Stromal cell of bone marrow (primary cell): ENCODE measurements at places on chromosomes 1 and 21.

GRCh38 chr1:220894025-220894923 is 15.0 kb downstream of the HLX start:
- no peak for DNase-seq

- DNase-seq = no peak
Observed at GRCh38 chr1:154208677-154209388, 2.7 kb upstream of the CFAP141 start.

GRCh38 chr1:221487781-221488524 is 253.9 kb downstream of the DUSP10 start:
- DNase-seq = no peak

DNA sequence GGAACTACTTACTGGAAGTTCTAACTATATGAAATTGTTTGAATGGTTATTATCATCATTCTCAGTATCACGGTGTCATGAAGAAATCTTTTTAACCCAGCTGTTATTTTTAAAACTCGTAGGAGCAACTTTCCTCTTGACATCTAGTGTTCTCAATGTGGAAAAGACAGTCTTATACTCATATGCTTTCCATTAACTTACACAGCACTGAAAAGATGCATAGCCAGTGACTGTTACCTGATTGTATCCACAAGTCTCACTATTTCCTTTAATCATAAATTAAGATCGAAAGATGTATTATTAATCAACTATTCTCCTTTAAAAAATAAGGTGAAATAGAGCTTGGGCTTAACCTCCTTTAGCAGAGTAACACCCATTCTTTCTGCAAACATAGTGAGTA is 59.7 kb upstream of the TNFSF4 start:
- no peak for DNase-seq

GRCh38 chr1:229942501-229942900 is 124.5 kb upstream of the GALNT2 start:
- DNase-seq = no peak

- DNase-seq = no peak
Observed at GRCh38 chr1:165858364-165858823, 31.0 kb downstream of the UCK2 start.

DNA sequence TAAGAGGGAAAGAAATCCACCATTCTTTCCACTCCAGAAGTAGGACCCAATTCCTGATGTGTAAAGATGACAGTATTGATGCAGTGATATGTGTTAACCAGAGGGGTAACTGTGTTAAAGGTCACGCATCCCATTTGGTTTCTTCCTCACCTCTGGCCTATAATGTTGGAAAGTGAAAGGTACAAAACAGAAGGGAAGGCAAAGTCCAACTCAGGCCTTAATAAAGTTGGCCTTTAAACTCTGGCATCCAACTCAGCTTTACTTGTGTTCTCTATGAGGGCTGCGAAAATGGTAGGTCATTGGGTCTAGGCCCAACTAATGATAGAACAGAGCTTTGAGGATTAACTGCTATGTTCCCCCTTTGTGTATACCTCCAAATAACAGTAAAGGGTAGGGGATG is 17.9 kb downstream of the CYP2J2 start:
- no peak for DNase-seq

DNA sequence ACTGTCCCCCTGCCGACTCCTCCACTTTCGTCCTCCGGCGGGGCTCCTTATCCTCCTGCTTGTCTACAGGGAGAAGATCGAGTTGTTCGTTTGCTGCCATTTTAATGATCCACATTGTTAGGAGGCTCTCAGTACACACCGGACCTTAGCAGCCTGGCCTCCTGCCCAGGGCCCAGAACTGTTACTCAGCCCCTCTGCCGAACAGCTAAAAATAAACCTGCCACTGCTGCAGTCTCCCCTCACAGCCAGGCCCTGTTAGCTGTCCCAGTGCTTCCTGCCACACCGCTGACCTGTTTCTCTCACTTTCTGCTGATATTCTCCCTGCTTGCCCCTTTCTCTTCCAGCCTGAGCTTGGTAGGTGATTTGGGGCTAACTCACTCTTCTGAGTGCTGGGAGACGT is 8.3 kb downstream of the MAPKAPK2 start:
- DNase-seq = peak; percentile 59

DNA sequence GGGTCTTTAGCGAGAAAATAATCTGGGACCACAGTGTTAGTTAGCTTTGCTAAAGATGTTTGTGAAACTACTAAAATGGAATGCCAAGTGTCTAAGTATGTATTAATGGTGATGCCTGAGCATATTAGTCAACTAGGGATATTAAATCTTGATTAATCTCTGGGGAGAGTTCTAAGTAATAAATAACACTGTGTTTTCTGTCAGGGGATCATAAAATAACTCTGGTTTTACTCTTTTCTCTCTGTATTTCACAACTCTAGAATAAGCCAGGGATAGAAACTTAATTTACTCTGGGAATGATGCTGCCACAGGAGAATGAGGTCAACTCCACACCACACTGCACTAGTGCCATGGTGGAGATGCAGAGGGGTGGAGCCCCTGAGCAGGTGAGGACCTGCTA is 399.2 kb downstream of the PTBP2 start:
- DNase-seq = no peak

DNA sequence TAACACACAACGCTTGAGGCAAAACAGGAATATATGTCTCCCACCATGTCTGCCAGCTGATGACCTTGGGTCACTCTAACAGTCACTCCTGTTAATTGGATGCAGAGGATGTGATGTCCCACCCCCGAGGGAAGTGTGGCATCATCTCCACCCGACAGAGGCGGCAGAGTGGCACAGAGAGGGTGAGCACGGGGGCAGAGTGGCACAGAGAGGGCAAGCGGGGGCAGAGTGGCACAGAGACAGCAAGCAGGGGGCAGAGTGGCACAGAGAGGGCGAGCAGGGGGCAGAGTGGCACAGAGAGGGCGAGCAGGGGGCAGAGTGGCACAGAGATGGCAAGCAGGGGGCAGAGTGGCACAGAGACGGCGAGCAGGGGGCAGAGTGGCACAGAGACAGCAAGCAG is 44.3 kb downstream of the DISP3 start:
- DNase-seq = no peak

- no peak for DNase-seq
Observed at GRCh38 chr1:235763962-235764361, 102.7 kb downstream of the LYST start.

- no peak for DNase-seq
Observed at GRCh38 chr1:58997637-58998036, 213.8 kb upstream of the JUN start.

DNA sequence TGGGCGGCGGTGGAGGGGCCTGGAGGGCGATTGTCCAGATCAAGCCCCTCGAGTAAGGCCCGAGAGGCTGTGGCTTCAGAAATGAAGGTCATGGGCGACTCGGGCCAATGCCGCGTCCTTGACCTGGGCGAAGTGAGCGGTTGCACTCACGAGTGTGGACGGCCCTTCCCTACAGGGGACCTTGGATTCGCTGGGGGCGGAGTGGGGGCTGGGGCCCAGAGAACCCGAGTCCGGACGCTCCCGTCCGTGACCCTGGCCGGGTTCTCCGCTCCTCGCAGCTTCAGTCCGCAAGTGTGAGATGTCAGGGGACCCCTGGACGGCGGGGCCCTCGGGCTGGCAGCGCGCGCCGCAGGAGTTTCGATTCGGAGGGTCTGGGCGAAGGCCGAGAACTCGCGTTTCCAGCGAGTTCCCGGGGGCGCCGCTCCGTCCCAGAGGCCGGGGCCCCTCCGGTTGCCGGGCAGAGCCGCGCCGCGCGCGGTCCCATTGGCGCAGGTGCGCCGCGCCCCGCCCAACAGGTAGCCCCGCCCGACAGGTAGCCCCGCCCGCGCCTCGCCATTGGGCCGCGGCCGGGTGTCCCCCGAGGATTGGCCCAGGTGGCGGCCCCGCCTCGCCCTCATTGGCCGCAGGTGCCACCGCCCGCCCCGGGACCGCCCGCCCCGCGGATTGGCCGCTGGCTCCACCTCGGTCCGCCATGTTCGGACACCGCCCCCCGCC is at the start of gene PRKCZ:
PRKCZ (plus strand) TSS at position 694 of the 714 bp plus-strand sequence. CDS start 220 bp downstream, outside the sequence.
- DNase-seq = no peak

DNA sequence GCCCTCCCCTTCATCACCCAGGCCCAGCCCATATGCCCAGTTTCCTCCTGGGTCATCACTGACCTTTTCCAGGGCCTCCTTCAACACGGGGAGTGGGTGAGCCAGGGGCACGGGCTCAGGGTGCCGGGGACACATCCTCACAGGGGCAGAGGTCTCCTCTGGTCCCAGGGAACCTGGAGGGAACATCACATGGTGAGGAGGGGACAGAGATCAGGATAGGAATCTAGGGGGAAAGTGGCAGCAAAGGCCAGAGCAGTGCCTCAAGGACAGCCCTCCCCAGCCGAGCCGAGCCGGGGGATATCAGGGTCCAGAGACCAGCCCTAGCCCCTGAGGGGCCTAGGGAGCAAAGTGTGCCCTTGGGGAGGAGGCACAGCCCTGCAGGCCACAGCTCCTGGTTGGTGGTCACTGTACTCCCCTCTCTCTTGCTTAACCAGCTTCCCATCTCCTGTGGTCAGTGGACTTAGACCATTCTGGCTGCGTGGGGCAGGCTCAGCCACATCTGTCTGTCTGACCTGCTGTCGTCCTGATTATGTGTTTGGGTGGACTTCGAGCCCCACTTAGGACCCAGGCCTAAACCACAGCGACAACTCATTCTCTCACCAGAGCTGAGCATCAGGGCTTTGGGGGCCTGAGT is 9.5 kb downstream of the LACTBL1 start:
- no peak for DNase-seq

- peak; percentile 97 for DNase-seq
Observed at GRCh38 chr1:156126043-156126629, 11.6 kb downstream of the LMNA start.

GRCh38 chr1:45499415-45499769 is 481 bp downstream of the CCDC163 start:
- no peak for DNase-seq

DNA sequence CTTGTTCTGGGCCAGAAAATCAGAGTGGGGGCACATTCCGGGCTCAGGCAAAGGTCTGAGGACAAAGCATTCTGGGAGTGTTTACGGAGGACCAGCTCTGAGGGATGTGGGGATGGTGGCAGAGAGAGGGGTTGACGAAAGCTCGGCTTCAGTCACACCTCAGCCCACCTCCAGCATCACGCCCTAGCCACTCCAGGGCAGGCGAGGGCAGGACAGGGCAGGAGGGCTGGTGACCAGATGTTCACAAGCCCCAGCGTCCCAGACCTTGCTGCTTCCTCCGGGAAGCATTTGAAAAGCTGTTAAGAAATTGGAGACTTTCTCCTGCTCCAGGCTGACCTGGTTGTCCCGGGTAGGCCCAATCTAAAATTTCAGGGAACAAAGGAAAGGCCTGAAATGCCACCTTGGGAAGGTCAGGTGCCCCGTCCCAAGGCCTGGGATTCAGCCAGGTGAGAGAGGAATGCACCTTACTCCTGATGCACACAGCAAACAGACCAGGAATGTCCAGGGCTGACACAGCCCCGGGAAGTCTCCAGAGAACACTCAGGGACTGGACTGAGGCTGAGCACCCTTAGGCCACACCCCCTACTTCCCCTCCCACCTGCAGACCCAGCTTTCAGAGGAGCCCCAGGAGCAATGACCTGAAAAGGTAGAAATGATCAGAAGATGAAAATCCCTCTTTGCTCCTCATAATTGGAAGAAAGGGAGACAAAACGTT is 71.9 kb upstream of the KLHDC7A start:
- no peak for DNase-seq

DNA sequence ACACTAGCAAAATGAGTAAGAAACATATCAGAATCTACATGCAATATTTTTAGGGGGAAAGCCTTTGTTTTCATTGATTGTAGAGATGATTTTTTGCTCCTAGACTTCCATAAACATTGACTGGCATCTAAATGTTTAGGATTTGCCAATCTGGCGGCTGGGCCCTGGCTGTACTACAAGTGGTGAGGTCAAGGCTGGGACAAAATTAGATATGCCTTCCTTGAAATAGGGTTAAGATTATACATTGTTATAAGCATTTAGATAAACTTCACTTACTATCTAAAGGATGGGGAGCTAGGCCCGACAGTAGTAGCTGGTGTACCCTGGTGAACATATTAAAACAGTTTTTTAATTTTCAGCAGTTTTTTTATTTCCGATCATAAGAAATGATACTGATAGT is 5.2 kb downstream of the NFIA start:
- DNase-seq = no peak

DNA sequence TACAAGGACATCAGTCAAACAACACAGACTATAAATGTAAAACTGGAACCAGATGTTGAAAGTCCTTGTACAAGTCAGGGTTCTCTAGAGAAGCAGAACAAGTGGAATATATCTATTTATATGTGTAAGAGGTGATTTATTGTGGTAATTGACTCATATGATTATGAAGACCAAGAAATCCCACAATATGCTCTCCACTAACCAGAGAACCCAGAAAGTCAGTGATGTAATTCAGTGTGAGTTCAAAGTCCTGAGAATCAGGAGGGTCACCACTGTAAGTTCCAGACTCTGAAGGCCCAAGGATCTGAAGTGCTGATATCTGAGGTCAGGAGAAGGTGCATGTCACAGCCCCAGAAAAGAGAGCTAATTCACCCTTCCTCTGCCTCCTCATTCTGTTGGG is 57.0 kb downstream of the LRRC53 start:
- no peak for DNase-seq

DNA sequence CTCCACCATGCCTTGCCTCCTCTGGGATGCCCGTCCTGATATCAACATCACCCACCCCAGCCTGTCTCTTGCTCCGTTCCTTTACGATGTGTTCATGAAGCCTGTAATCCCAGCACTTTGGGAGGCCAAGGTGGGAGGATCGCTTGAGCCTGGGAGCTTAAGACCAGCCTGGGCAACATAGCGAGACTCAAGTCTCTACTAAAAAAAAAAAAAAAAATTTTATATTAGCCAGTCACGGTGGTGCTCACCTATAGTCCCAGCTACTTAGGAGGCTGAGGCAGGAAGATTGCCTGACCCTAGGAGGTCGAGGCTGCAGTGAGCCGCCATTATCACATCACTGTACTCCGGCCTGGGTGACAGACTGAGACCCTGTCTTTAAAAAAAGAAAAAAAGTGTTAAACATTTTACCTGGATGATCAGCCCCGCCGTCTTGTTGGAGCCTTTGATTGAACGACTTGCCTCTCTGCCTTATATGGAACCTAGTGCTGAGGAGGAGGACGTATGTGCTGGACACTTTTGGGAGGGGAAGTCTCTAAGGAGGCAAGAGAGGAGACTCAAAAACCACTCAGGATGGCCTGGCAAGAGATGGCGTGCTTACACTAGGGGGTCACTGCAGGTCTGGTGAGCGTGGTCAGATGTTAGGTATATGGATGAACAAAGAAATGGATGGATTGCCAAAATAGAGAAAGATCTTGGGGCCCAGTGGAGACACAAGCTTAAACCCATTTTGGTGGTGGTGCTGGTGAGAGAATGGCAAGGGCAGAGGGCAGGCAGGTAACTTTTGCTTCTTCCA is 80.5 kb upstream of the IFFO2 start:
- DNase-seq = no peak

DNA sequence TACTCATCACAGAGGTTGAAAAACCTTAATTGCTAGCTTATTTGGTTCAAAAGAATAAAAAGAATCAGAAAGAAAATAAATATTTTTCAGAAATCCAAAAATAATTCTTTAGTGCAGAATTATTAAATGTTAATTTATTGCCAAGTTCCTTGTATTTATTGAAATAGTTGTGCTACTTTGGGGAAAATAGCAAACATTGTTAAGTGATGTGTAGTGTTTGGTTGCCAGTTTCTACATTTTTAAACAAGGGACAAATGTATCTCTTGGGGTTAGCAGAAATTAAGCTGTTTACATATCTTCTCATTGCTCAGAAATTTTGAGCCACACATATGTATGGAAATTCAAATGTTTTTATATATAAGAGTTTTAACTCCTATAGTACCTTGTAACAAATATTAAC is 775.0 kb downstream of the USP25 start:
- DNase-seq = no peak

GRCh38 chr1:13832100-13832499 is 132.1 kb downstream of the PRDM2 start:
- DNase-seq = no peak
